Neural crest cell (in vitro differentiated cells): ENCODE measurements at places on chromosomes 2 and 18.

GRCh38 chr2:236056141-236056540, 112.0 kb downstream of the GBX2 start:
- no peak for DNase-seq

DNA sequence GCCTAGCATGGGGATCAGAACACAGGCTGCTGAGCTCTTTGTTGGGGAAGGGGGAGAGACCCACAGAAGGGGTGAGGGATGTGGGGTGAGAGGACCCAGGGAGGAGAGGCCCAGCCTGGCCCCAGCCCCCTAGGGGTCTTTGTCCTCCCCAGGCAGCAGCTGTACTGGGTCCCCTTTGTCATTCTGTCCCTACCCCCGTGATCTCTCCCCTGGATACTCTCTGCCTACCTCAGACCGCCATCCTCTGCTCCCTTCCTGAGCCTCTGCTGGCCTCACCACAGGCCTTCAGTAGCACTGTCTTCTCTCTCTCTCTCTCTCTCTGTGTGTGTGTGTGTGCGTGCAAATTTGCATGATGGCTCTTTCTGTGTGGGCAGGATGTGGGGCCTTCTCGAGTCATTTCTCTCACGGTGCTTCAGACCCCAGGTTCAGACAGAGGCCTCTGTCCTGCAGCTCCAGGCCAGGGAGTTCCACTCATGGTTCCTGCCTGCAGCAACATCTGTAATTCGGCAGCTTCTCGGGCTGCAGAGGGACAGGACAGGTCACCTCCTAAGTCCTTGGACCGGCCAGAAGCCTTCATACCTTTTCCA, 1.4 kb downstream of the PSD4 start:
- no peak for DNase-seq

DNA sequence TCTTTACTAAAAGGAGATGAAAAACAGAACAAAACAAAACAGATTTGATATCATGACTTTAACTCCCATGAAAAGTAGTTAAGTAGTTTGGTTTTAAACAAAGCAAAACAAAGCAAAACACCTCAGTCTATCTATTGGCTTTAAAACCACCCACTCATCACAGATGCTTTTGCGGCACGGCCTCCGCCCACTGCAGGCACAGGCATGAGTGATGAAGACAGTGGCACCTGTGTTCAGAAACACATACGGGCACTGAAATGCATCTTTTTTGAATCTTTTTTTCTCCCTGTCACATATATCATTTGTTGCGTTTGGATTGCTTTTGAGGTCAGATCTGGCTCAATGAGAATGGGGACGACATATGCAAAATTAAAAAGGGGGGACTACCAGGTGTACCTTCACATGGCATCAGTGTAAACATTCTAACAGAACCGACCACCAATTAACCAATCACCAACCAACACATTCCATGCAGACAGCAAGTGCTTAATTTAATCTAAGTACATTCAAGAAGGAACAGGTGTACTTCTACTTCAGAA, 147.4 kb upstream of the REV1 start:
- DNase-seq: no peak

- no peak for DNase-seq
Measured at GRCh38 chr2:105655244-105655643, 89.5 kb upstream of the NCK2 start.

DNA sequence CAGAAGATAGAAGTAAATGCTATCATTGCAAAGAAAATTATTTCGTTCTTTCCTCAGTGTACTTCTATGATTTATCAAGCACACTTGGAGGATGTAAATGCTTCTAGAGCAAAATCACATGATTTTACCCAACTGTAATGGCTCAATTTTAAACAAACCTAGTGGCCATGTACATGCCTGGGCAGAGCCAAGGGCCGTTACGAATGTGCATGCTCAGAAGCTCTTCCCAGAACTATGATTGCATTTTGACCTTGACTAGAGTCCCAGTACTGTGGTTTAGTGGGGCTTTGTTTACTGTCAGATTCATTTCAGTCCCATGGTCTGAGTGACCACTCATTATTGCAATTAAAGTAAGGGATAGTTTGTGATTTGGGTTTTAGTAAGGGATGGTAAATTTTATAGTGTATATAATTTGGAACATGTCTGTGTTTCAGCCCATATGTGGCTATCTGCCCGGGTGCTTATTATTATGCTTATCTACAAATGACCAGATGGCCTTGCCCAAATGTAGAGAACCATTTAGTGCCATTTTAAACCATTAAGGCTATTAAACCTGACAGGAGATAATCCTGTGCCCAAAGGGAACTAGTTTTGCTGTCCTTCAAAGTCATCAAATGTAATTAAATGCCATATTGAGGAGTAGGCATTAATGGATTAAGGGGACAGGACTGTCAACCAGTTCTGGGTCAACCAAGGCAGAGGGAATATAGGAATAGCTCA, 239.1 kb downstream of the ICOS start:
- no peak for DNase-seq

DNA sequence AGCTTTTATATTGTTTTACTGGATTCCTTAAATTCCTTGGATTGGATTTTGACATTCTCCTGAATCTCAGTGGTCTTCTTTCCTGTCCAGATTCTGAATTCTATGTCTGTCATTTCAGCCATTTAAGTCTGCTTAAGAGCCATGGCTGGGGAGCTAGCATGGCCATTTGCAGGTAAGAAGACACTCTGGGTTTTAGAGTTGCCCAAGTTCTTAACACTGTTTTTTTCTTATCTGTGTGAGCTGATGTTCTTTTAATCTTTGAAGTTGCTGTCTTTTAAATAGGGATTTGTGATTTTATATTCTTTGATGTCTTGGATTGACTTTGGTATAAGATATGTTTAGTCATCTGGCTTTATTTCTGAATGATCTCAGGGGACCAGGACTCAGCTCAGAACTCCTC, 677.2 kb downstream of the CCDC85A start:
- no peak for DNase-seq

DNA sequence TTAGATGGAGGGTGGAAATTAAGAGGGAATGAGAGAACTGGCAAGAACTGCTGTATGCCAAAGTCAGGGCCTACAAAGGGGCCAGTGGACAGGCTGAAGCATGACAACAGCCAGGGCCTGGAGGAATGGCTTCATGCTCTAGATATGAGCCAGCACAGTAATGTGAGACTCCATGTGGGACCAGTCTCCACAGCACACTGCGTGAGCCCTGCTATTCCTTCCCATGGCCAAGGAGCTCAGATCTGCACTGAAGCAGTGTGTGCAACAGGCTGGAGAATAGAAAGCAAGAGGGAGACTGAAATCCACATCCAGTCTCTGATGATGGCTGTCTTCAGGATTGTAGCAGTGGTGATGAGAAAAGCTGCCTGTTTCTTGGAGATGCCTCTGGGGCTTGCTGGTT, 162.8 kb downstream of the TPGS2 start:
- DNase-seq: no peak

GRCh38 chr2:10544252-10544651, 96.1 kb upstream of the ODC1 start:
- DNase-seq: no peak

- no peak for DNase-seq
Measured at GRCh38 chr2:223916181-223916920, 28.8 kb downstream of the WDFY1 start.

- DNase-seq: no peak
Measured at GRCh38 chr18:79355433-79356335, 40.0 kb upstream of the NFATC1 start.

- DNase-seq: peak; percentile 5
Measured at GRCh38 chr2:161415034-161415986, 787 bp upstream of the TBR1 start.

DNA sequence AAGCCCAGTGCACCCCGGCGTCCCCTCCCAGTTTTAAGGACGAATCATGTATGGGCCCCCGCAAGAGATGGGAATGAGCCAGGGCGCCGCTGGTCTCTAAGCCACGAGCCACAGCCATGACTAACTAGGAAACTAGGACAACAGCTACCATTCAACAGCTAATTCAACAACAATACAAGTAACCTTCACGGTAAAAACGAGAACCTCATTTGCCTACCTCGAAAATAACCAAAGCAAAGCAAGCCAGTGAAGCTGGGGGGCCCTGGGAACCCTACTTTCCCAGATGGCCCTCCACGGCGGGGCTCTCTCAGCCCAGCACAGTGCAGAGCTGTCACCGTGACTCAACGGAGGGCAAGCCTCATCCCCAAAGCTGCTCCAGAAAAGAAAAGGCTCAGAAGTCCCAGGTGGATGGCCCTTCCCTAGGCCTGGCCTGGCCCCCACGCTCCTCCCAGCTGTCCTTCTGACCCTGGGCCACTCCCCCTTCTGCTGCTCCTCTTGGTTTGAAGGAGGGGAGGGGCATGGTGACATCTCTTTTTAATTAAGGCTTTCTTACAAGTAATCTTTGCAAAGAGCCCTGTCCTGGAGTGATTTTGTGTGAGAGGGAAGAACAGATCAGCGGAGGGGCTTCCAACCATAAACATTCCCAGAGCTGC, 126.3 kb downstream of the HDAC4 start:
- no peak for DNase-seq

DNA sequence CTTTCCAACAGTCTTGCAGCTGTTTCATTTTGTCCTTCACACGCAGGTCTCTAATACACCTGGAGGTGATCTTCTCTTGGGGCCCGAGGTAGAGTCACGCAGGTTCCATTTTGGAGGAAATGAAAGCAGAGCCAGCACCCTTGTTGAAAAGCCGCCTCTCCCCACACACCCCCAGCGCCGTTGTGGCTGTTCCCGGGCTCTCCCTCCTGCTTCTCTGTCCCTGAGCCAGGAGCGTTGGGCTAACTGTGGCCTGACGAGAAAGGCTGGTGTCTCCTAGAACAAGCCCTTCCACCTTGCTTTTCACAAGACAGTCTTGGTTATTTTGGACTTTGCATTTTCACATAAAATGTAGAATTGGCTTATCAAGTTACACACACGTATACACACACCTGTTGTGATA, 16.3 kb downstream of the SNED1 start:
- DNase-seq: no peak

GRCh38 chr2:9002313-9002636, 1.2 kb downstream of the MBOAT2 start:
- DNase-seq: no peak

- no peak for DNase-seq
Measured at GRCh38 chr2:187918996-187919821, 365.0 kb upstream of the TFPI start.

DNA sequence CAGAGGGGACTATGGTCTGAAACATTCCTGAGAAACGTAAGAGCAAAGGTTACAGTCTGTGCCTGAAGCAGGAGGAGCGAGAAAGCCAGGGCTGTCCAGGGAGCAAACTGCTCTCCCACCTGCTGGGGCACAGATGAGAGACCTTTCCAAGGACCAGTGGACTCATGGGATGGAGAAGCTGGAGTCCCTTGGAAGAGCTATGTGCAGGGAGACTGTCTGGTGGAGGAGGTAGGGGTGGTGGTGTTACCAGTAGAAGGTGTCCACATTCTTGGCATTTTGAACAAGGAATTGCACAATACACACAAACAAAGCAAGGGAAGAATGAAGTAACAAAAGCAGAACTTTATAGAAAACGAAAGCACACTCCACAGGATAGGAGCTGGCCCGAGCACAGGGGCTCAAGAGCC, 97.9 kb upstream of the CYRIA start:
- DNase-seq: no peak

GRCh38 chr2:32900246-32900973, 46.3 kb upstream of the LTBP1 start:
- DNase-seq: no peak

- no peak for DNase-seq
Measured at GRCh38 chr2:49271060-49271606, 116.8 kb upstream of the FSHR start.

DNA sequence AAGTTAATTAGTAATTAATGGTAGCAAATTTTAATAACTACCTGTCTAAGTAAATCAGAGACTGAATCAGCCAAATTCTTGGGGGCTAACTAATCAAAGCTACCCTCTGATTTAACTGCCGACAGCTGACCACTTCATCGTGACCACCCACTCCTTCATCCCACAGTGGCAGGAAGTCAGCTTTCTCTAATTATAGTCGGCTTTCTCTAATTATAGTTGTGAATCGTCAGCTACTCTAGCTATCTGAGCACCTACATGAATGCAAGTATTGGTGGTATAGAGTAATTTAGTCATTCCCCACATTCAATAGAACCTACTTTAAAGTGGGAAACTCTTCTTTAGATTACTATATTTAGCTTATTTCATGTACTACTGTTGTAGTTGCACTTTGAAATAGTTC, 185.5 kb downstream of the PTGR3 start:
- DNase-seq: no peak

- no peak for DNase-seq
Measured at GRCh38 chr2:205733648-205734047, 51.3 kb downstream of the NRP2 start.

- no peak for DNase-seq
Measured at GRCh38 chr18:79567481-79568147, 112.0 kb upstream of the CTDP1 start.

GRCh38 chr2:17337507-17337906, 180.7 kb downstream of the RAD51AP2 start:
- DNase-seq: no peak

- no peak for DNase-seq
Measured at GRCh38 chr2:221501210-221501882, 70.8 kb downstream of the EPHA4 start.

DNA sequence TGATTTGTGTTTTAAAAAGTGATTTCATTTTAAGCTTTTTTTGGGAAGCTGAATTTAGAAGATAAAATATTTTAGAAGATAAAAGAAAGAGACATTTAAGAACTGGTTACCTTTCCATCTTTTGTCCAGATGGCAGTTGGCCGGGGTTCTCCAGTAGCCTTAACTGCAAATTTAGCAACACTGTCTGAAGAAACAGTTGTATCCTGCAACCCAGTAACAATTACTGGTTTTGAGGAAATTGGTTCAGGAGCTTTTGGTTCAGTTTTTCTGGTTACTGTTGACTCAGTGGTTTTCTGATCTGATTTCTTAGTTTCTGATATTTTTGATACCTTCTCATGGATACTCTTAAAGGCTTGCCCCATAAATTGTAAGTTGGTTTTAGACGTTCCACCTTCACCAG, 49.9 kb downstream of the PLEKHA3 start:
- DNase-seq: no peak

- DNase-seq: no peak
Measured at GRCh38 chr2:233031556-233032500, 644 bp upstream of the NEU2 start.

DNA sequence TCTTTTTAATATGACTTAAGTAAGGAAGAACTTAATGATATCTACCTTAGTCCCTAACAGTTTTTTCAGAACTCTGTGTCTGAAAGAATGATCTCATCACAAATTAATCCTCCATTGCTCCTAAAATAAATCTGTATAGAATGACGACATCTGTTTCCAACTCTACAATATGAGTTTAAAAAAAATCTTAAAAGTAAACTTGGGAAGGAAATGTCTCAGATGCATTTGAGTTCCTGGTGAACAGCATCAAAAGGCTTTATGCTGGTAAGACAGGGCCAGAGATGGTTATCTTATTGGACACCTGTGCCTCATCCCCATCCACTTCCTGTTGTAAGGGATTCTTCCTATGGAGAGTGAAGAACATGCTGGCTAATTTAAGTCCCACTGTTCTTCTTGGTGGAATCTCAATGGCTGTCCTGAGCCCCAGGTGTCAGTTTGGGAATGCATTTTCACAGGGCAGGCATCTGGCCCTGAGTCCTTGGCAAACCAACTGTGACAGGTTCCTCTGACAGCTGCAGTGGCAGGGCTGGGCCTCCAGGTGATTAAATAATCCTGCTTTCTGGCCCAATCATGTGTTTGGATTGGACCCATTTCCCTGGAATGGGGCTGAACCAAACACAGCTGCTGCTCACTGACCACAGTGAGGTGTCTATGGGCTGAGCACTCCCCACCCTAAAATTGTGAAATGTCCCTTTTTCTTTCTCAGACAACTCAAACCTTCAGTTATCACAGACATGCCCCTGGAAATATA, 12.9 kb upstream of the NCKAP5 start:
- DNase-seq: no peak
